Kidney (tissue), 22 donors: ENCODE measurements at places on chromosomes 7 and 10.

DNA sequence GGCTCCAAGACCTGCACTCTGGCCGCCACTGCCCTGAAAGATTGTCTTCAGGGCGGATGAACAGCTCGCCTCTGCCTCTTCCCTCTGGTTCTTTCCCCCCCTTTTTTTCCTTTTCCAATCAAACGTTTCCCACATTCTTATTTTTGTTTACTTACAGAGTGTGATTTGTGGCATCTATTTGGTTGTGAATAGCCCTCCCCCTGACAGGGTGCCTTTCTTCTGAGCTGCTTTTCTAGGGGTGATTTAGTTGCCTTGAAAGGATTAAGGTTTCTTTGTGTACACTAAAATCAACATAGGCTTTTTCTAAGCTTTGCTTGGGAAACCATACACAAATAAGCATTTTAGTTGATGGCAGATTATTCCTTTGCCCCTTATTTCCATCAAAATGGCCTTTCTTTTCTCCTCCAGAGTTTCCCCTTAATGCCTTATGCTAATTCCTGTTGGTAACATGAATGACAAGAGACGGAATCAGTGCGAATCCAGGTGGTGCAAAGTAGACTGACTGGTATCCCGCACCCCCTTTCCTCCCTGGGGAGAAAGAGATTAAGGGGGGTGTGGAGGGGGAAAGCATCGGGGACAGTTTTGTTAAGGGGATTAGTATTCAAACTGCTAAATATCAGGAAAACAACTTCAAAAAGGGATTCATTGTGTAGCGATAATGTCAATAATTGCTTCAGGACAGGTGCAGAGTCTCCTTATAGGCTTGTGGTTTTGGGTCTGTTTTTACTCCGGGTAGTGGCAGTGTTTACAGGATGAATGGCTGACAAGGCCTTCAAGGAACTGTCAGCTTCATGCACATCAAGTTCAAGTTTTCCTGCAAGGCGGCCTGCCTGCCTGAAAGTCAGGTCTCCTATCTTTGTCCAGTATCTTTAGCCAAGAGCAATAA, 431.6 kb upstream of the GALNT17 start:
- DNase-seq, result no peak

DNA sequence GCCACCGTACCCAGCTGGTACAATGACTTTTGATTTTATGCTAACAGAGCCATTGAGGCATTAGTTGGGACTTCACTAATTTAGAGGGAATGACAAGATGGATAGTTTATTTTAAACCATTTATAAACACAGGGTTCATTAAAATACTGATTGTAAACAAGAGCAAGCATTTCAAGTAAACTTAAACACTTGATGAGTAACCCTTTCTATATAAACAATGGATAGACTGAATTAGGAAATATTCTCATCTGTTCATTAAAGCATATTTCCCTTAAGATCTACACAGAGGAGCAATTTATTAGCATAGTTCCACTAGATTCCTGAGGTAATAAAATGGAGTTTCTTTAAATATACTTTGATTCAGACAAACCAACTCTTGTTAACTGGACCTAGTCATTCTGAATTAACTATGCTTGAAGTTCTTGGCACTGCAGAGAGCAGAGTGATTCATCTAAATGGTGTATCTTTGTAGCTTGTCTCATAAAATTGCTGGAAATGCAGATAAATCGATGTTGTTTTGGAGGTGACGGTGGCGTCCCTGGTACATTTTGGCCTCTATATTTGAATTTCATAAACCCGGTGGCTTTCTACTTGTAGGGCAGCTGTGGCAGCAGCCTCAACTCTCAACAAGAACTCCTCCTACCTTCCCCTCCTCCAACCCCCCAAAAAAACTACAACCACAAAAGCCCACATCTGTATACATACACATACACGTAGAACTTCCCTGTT, 15.4 kb upstream of the VDAC2 start:
- no peak for DNase-seq

- no peak for DNase-seq
Measured at GRCh38 chr7:155489158-155489840, 31.4 kb downstream of the EN2 start.

- DNase-seq, result no peak
Measured at GRCh38 chr7:156493942-156494341, 146.6 kb upstream of the RNF32 start.

GRCh38 chr10:132607491-132607890, 69.9 kb downstream of the INPP5A start:
- DNase-seq, result peak; percentile 66

- DNase-seq, result peak; percentile 98
Measured at GRCh38 chr7:140696024-140696679, 356 bp upstream of the NDUFB2 start.

- no peak for DNase-seq
Measured at GRCh38 chr10:3951993-3952392, 167.0 kb upstream of the KLF6 start.

- DNase-seq, result no peak
Measured at GRCh38 chr10:90947030-90947960, 26.4 kb upstream of the ANKRD1 start.

GRCh38 chr7:36472141-36472729, 82.6 kb downstream of the ANLN start:
- no peak for DNase-seq

- no peak for DNase-seq
Measured at GRCh38 chr10:131117416-131118212, 193.9 kb downstream of the TCERG1L start.

DNA sequence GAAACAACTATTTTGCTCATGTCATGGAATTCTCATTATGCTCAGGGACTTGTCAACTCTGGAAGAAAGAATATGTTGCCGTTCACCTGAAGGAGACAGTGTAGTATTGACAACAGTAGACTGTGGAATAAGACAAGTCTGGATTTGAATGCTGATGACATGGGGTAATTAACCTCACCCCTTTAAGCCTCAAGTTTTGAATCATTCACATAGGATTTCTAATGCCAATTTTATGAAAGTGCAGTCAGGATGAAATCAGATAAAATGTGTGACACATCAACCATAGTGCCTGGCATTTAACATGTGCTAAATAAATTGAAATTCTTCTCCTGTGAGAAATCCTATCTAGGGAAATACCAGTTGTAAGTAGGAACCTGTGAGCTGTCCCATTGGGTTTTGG, 305.8 kb downstream of the KIF20B start:
- no peak for DNase-seq

DNA sequence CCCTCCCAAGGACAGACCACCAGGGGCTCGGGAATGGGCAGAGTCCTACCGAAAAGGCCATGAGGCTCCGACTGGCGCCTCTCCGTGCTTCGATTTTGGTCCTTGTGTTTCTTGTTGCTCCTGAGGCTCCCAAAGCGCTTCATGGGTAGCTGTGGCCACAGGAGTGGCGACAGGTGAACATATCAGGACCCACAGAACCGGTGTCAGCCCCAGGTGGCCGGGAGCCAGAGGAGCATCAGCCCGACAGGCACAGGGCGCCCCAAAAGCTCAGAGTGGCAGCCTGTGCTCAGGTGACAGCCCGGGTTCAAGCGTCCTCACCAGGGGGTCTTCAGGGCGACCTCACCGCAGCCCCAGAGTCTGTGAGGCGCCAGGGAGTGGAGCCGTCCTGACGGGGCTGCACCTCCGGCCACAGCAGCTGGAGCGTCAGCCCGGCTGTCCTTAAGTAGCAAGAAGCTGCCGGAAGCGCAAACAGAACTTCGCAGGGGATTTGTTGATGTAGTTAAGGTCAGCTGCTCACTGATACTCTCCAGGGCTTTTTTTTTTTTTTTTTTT, 141.0 kb downstream of the PRKAG2 start:
- DNase-seq, result no peak

GRCh38 chr7:134804351-134804750, 24.9 kb downstream of the CALD1 start:
- no peak for DNase-seq

DNA sequence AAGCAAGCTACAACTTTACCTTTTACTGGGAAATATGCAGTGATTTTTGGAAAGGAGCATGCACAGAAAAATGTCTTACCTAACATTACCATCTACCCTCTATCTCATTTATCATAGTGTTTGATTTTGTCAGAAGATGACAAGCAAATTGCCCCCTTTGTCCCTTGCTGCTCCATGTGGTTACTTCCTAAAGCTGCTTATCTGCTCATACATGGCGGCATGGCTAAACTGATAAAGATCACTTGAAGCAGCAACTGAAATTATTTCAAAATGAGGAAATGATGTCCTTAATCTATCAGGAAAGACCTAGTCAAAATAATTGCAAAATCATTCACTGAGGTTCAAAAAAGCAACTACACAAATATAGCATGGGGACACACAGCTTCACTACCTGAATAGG, 1198.5 kb upstream of the SORCS1 start:
- no peak for DNase-seq

GRCh38 chr7:92833766-92834506, 2.4 kb downstream of the CDK6 start:
- peak; percentile 94 for DNase-seq

DNA sequence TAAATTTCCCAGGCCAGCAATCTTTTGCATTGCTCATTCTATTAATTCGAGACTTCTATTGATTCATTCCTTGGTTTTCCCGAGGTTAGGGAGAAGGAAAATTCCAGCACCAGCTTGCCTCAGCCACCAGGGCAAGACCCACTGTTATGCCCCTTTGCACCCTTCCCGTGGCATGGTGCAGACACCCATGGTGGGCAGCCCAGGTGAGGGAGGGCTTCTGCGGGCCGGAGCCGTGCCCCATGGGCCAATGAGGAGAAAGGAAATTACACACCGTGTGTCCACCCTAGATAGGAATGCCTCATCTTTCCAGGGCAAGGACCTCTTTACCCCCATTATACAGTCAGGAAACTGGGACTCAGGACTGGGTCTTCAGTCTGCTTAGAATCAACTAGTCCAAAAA, 4.5 kb upstream of the GRID1 start:
- DNase-seq, result no peak

DNA sequence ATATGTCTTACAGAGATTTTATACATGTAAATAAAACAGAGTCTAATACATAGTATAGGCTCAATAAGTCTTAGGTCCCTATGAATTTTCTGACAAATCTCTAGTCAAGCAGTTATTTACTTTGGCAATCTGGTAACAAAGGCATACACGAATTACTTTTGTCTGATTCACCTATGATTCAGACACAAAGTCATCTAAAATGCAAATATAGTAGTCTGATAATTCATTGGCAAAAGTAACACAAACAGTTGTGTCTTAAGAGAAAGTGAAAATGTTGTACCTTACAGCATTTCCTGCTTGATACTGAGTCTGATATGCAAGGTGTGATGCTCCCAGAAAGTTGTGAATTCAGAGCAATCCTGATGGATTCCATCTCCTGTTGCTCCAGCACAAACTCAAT, 209.4 kb upstream of the PRSS1 start:
- no peak for DNase-seq

GRCh38 chr10:32205670-32206069, 141.3 kb downstream of the EPC1 start:
- DNase-seq, result peak; percentile 65

- DNase-seq, result no peak
Measured at GRCh38 chr7:86444245-86444644, 199.5 kb upstream of the GRM3 start.

DNA sequence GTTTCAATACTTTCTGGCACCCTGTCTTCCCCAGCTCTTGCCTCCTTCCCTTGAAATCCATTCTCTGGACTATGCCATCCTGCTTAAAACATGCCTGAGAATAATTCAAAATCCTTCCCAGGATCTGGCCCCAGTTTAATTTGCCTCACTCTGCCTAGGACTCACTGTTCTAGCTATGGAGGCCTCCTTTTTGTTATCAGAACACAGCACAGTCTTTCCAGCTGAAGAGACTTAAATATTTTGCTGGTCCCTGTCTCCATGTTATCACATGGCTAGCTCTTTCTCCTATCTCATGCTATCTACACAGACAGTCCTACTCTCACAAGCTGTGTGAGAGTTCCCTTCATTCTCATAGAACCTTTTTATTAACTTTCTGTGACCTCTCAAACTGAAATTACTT, 194.8 kb downstream of the RNLS start:
- DNase-seq, result no peak

GRCh38 chr7:70779321-70779720, 352.6 kb upstream of the GALNT17 start:
- no peak for DNase-seq

- DNase-seq, result no peak
Measured at GRCh38 chr10:22832851-22833250, 95.0 kb upstream of the ARMC3 start.

GRCh38 chr7:101241015-101241363, 3.4 kb upstream of the CLDN15 start:
- no peak for DNase-seq
